Kidney (tissue), 22 donors: ENCODE measurements at places on chromosomes 3 and 15.

GRCh38 chr3:180700941-180701340 is 21.7 kb upstream of the CCDC39 start:
- no peak for DNase-seq

DNA sequence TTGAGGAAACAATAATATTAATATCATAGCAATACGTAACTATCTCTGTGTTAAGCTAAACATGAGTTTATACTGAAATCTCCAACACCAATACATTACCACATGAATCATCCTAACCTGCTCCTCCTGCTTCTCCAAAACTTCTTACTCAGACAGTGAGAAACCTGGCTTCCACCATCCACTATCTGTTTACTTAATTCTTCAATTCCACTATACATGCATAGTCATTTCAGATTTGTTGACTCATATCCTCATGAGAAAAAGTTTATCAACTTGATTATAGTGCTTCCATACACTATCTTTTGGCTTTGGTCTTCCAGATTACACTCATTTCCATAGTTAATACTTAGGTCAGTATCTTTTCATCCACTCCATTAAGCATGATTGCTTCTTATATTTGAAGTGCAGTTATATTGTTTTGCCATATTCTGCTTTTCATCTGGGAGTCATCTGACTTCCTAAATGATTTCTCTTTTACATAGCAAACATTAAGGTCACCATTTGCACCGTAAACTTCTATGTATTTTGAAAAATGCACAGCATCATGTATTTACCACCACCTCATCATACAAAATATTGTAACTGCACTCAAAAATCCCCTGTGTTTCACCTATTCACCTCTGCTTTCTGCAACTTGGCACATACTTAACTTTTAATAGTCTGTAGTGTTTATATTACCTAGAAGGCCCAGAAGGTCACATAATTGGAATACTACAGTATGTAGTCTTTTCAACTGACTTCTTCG is 970.6 kb downstream of the DIPK2A start:
- no peak for DNase-seq

- DNase-seq: no peak
Observed at GRCh38 chr3:170132335-170132734, 49.2 kb downstream of the PHC3 start.

DNA sequence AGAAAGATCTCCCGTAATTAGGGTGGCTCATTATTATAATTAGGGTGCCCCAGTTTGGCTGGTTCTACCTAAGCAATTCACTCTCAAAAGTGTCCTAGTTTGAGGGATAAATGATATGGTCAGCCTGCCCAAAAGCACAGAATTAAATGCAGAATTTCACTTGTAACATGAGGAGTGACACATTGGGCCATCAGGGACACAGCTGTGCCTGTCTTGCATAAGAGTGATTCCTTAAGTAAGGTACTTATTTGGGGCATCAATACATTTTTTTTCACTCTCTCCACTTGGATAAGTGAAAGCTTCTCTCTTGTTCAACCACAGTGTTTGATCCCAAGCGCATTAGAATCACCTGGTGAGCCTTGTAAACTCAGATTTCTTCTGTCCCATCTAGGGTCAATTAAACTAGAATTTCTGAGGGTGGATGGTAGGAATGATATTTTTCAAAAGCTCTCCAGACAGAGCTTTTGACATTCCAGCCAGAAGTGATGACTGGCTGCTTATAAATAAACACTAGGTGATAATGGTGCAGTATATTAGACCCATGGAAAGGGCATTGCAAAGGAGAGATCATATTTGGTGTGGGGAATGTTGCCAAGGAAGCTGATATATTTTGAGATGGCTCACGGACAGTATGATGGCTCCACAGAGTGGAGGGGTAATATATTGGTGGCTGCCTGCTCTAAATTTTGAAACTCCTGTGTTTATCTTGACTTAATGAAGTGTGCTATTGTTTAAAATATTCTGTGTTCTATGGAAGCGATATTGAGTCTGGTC is 458.1 kb upstream of the RASGRP1 start:
- DNase-seq: no peak

- DNase-seq: no peak
Observed at GRCh38 chr3:98710067-98710659, 53.0 kb upstream of the ST3GAL6 start.
